Fibroblast of skin of abdomen (primary cell): ENCODE measurements at places on chromosomes 13 and 19.

- DNase-seq = no peak
Measured at GRCh38 chr19:39307046-39307821, 11.0 kb downstream of the IFNL1 start.

- no peak for DNase-seq
Measured at GRCh38 chr19:39631626-39632025, 24.1 kb upstream of the LGALS16 start.

GRCh38 chr13:48560657-48561337, 27.9 kb upstream of the RCBTB2 start:
- no peak for DNase-seq

DNA sequence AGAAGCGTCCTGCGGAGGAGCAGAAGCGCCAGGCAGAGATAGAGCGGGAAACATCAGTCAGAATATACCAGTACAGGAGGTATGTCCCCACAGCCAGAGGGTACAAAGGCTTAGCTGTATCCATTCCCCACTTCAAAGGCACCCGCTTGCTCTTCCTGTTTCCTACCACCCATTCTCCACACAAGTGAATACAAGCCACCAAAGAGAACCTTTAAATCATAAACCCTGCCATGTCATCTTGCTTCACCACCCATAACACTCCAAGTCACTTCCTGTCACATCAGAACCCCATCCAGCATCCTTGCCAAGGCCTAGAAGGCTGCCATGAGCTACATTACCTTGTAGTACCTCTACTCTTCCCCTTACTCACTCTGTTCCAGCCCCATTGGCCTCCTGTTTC, 205.8 kb downstream of the LMO7 start:
- DNase-seq = no peak

- DNase-seq = no peak
Measured at GRCh38 chr19:39970425-39970674, 615 bp upstream of the PSMC4 start.

GRCh38 chr13:111845621-111846351, 221.2 kb upstream of the SOX1 start:
- DNase-seq = no peak

DNA sequence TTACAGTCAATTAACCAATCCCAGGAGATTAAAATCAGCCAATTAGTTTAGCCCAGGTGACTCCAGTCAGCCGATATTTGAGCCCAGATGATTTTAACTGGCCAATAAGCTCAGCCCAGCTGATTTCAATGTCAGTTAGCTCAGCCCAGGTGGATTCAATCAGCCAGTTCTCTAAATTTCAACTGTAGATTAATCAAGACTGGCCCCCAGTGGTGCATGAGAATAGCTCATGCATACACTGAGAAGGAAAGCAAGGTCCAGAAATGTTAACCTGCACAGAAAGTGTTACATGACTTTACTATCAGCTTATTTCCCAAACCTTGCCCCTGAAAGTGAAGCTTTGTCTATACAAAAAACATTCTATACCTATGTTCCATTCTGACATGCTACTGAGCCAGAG, 55.4 kb upstream of the ZNF724 start:
- no peak for DNase-seq

DNA sequence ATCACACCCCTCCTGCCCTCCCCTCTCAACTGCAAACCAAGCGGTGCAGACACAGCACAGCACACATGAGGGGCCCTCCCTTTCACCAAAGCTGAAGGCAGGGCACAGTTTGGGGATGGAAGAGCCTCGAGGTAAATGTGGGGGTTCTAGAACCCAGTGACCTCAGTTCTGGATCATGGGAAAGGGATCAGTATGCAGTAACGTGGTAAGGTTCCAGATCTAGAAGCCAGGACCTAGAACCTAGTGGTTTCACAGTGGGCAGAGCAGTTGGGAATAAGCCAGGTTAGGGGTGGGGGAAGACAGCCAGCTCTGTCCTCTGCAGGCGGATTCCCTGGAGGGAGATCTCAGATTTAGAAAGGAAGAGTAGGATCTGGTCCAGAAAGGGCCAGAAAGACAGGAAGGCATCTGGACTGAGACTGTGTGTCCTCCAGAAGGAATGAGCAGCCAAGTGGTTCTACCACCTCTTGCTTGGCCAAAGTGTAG, 3.1 kb downstream of the FTL start:
- peak; percentile 36 for DNase-seq
